ENCODE measurements at places on chromosomes 5 and 9.

- no peak for DNase-seq
Observed at GRCh38 chr9:131302244-131303075, 12.9 kb downstream of the PLPP7 start.

- DNase-seq, result peak; percentile 44
Observed at GRCh38 chr5:159504106-159504856, 174.0 kb upstream of the IL12B start.

DNA sequence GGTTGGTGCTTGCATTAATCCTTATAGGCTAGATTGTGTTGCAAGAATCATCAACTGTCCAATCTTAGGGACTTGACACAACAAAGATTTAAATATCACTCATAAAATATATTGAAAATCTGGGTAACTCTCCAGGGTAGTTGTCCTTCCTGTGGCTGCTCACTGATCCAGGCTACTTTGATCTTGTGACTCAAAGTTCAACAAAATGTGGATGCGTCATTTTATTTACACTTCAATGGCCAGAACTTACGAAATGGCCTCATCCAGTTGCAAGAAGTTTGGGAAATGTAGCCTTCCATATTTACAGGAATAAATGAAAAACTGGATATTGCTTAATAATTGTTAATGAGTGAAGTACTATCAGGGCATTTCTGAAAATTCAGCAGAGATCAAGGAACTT is 235.5 kb upstream of the ACTBL2 start:
- peak; percentile 37 for DNase-seq

DNA sequence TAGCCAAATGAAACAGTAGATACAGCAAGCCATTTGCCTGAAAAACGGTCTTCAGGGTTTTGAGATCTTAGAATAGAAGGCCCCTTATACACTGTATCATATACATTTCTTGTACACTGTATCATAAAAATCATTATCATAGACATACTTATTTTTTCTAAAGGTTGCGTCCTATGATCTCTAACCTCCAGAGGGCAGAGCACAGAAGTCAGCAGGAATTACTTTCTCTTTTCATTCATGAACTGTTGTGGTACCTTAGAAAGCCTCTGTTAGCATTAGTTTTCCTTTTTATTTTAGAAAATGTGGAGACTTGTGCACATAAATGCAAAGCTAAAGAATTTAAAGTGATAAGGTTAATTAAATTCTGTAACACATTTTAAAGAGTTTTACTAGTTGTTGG is 115.4 kb downstream of the OXCT1 start:
- no peak for DNase-seq

DNA sequence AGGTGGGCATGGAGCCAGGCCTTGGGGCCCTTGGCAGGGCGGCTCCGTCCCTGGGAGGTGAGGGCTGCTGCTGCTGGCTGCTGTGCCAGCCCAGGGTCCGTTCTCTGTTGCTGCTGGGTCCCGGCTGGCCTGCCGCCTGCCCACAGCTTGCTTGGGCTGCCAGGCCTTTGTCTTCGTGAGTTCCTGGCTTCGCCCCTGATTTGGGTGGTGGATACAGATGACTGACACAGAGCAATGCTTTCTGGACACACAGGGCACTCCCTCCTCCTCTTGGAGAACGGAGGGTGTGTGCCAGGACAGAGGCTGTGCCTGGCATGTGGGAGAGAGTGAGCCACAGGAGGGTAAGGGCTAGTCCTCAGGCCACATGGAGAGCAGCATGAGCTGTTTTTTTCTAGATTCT is 166.1 kb downstream of the MACROH2A1 start:
- DNase-seq, result no peak

- DNase-seq, result peak; percentile 4
Observed at GRCh38 chr5:110269478-110270142, 456.9 kb downstream of the TMEM232 start.
